ENCODE measurements at places on chromosomes 16 and 17. TPM values are rescaled to one million over a fixed set of nuclear protein-coding genes. Genes with fewer than 3 reads are reported as not detected.

DNA sequence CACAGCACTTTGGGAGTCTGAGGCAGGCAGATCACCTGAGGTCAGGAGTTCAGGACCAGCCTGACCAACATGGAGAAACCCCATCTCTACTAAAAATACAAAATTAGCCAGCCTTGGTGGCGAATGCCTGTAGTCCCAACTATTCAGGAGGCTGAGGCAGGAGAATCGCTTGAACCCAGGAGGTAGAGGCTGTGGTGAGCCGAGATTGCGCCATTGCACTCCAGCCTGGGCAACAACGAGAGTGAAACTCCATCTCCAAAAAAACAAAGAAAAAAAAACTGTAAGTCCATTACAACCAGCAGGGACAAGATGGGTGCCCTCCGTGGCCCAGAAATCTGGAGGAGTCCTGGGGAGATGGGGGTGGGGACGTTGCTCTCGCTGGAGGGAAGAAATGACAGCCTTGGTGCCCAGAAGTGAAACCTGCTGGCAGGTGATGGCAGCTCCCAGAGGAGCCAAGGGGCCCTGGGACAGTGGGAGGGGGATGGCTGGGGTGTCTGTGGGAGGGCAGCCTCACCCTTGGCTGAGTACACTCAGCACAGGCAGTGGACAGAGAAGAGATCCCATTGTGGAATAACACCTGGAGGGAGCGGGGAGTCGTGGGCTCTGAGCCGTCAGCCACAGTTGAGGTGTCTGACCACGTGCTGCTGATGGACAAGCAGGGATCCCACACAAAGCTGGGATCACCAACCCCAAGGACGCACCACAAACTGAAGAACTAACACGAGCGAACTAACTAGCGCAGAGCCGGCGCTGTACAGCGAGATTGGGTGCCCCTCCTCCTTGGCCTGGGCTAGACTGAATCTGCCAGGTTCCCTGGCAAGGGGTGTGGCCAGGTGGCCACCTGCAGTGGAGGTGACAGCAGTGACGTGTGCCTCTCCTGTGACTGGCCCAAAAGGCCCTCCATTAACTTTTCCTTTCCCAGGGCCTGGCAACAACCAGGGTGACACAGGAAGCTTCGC is 46.9 kb upstream of the BAHCC1 start:
- no peak for DNase-seq

DNA sequence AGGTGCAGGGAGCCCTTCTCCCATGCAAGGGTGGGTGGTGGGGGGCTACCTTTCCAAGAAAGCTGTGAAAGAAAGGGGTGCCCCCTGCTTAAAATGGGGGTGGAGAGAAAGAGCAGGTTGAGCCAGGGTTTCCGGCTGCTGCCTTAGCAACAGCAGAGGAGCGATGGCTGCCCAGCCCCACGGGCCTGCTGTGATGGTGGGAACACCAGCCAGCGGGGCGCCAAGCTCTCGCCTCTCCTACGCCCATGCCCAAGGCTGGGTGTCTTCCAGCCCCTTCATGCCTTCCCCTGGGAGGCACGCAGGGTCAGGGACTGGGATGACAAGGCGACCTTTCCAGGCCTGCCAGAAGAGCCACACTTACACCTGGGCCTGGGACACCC is 3.0 kb downstream of the FMNL1 start:
- DNase-seq: peak; percentile 88

DNA sequence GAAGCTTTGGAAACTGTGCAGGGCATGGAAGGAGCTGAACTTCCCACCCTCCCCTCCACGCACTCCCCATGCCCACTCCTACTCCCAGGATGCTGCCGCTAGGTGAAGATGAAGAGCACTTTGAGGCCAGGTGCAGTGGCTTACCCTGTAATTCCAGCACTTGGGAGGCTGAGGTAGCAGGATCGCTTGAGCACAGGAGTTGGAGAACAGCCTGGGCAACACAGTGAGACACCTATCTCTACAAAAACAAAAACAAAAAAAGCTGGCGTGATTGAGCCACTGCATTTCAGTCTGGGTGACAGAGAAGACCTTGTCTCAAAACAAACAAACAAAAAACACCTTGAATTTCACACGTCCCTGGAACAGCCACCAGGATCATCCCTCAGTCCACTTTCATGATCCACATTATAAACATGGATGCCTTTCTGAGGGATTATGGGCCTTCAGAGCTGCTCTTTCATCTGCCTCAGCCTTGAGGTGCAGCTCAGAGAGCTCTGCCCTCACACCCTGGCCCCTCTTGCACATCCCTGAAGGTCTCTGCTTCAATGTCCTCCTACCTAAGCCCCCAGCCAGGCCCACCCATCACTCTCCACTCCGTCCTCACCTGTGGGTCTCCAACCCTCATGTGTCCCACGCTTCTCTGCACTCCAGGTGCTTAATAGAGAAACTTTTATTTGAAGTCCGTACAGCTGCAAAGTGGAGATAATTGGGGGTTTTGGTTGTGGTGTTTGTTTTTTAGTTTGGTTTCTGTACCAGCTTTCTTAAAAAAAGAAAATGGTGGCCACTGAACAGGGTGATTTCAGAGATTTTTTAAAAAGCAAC is 25.8 kb downstream of the PHB1 start:
- DNase-seq: peak; percentile 61

- DNase-seq: no peak
Observed at GRCh38 chr16:27364493-27365141, 37.4 kb upstream of the IL21R start.

- no peak for DNase-seq
Observed at GRCh38 chr17:77437747-77438146, 297.0 kb downstream of the SEC14L1 start.

- peak; percentile 71 for DNase-seq
Observed at GRCh38 chr16:89197033-89197632, 3.2 kb downstream of the SLC22A31 start.

DNA sequence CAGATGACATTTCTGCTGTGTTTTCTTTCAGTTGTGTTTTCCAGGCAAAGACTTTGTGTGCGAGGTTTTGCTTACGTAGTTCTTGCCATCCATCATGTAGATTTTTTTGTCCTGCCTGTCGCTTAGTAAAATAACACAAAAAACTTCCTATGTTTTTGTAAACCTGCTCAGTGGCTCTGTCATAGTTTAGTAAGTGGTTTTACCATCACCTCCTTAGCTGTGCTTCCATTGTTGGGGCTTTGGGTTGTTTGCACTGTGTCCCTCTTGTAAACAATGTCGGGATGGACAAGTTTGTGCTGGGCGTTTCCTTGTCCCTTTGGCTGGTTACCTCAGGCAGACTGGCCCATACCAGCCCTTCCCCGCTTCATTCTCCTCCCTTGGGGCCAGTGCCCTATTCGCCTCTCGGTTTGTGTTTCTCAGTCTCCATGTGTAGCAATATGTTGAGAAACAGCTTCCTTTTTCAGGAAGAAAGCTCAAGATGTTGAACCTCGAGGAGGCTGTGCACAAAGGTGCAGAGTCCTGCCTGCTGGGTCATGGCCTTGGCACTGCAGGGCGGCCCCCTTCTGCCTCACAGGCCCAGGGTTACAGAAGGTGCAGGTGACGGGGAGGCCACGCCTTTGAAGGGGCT is 74.6 kb downstream of the KSR1 start:
- peak; percentile 86 for DNase-seq

DNA sequence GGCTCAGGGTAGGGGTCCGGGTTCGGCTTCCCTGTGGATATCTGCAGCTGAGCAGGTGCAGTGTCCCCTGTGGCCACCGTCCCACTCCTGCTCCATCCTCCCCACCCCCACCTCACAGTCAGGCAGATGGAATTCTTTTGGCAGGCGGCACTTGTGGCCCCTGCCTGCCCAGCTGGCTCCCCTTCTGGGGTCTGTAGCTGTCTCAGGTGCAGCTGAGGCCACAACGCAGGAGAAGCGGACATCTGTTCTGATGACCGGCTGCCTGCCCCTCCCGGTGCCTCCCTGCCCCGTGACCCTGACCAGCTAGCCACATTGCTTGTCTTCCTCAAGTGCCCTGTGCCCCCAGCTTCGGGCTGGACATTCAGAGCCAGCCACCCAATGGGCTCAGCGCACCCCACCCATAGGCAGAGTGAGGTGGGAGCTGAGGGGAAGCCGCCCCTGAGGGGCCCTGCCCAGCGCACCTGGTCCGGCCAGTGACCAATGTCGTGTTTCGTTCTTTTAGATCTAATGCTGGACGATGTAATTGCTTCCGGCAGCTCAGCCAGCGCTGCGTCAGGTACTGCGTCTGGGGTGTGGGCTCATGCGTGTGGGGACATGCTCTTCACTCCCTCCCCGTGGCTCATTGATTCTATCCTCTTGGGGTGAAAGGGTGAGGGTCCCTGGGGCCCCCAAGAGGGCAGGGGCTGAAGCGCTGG is 25.2 kb upstream of the ABCC3 start:
- DNase-seq: no peak

- no peak for DNase-seq
Observed at GRCh38 chr17:50353600-50354195, 7.8 kb downstream of the XYLT2 start.

SMPD3 gene
- total RNA-seq: 0.66 TPM

SLFN14 gene
- 1.5 TPM for total RNA-seq

CIBAR2 gene
- 0.33 TPM for total RNA-seq

SYT17 gene
- 1.3 TPM for total RNA-seq
